ENCODE measurements at places on chromosomes 6 and 20. TPM values are rescaled to one million over a fixed set of nuclear protein-coding genes. Genes with fewer than 3 reads are reported as not detected.

Gene CTAGE9
- not detected for total RNA-seq

Gene TMEM244
- total RNA-seq = not detected

- H3K27me3 ChIP-seq = no peaks in the 10 kb centered on the region
- no peaks in the 10 kb centered on the region for H3K36me3 ChIP-seq
- DNase-seq = no peak
- peaks cover 24% of the 10 kb centered on the region for H3K4me1 ChIP-seq
- no peak overlapping the region for H3K4me3 ChIP-seq
These were observed 71.5 kb downstream of the PSMG4 start for GRCh38 chr6:3330199-3330598.

DNA sequence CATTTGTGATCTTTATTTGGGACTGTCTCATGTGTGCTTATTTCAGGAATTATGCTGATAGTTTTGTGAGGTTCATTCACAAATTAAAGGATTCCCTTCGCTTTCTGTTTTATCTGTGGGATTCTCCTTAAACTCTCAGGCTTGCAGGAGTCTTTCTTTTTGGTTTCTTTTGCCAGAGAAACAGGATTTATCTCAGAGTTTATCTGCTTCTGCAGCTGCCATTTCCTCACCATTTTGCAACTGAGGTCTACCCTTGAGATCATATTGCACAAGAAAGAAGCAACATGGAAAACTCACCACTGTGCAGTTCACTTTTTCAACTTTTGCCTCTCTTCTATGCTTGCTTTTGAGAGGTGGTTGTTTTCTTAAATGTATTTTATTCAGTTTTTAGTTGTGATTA lies 201.0 kb downstream of the PRL start:
- no peaks in the 10 kb centered on the region for H3K4me1 ChIP-seq
- H3K27ac ChIP-seq = no peak overlapping the region
- no peak overlapping the region for H3K4me3 ChIP-seq
- H3K36me3 ChIP-seq = no peaks in the 10 kb centered on the region
- no peaks in the 10 kb centered on the region for H3K27me3 ChIP-seq

Gene C20orf173
- total RNA-seq = not detected

GRCh38 chr20:52799130-52799529 lies 173.0 kb upstream of the TSHZ2 start:
- DNase-seq = no peak
- H3K27me3 ChIP-seq = no peaks in the 10 kb centered on the region
- no peaks in the 10 kb centered on the region for H3K4me1 ChIP-seq
- no peak overlapping the region for H3K4me3 ChIP-seq

DNA sequence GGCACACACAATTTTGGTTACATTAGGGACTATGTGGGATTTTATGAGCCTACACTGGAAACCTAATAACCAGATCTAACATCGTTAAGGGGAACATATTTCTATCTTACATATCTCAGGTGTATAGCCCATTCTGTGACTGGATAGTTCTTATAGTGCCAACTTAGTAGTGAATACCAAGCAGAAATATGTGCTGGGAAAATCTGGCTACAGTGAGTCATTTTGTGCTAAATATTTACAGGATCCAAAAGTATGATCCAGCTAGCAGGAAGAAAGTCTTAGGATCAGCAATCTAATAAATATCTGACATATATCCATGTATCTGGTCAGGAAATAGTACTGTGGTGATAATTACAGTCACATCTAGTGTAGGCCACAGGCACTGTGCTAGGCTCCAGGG lies 94.6 kb upstream of the INSM1 start:
- no peaks in the 10 kb centered on the region for H3K36me3 ChIP-seq
- no peaks in the 10 kb centered on the region for H3K27me3 ChIP-seq
- DNase-seq = no peak
- no peaks in the 10 kb centered on the region for H3K4me1 ChIP-seq

Gene FAXC
- total RNA-seq = 22.2 TPM

- no peak overlapping the region for H3K27ac ChIP-seq
- no peak overlapping the region for H3K4me3 ChIP-seq
- no peak for DNase-seq
- H3K4me1 ChIP-seq = no peaks in the 10 kb centered on the region
- no peaks in the 10 kb centered on the region for H3K36me3 ChIP-seq
These were observed 15.2 kb upstream of the CD83 start for GRCh38 chr6:14102383-14102782.

Gene PTK7
- total RNA-seq = 10.8 TPM

GRCh38 chr6:31568537-31568961 lies 3.5 kb upstream of the LTA start:
- H3K4me3 ChIP-seq = no peak overlapping the region
- H3K36me3 ChIP-seq = no peaks in the 10 kb centered on the region
- no peak for DNase-seq
- H3K27ac ChIP-seq = no peak overlapping the region

Gene ZNF831
- total RNA-seq = 0.71 TPM

Gene TRIM31
- not detected for total RNA-seq

- H3K4me3 ChIP-seq = no peak overlapping the region
- no peak overlapping the region for H3K27ac ChIP-seq
- no peak for DNase-seq
- no peaks in the 10 kb centered on the region for H3K27me3 ChIP-seq
- no peaks in the 10 kb centered on the region for H3K4me1 ChIP-seq
These were observed 91.4 kb downstream of the TAF4 start for GRCh38 chr20:61974357-61974665.

- no peak within 1 kb of the TSS for H3K4me3 ChIP-seq
- no peaks in the 10 kb centered on the region for H3K27me3 ChIP-seq
These were observed at the start of gene TRIM15 for GRCh38 chr6:30163090-30163917. TSS of gene TRIM15 (plus strand) at chr6:30163546. CDS start at chr6:30163685, 139 bp downstream.

- no peaks in the 10 kb centered on the region for H3K4me1 ChIP-seq
- no peaks in the 10 kb centered on the region for H3K36me3 ChIP-seq
- DNase-seq = no peak
- H3K4me3 ChIP-seq = no peak overlapping the region
These were observed 249.0 kb upstream of the OPRM1 start for GRCh38 chr6:153790048-153790447.

- peaks cover 3% of the 10 kb centered on the region for H3K36me3 ChIP-seq
- no peak overlapping the region for H3K27ac ChIP-seq
- no peak overlapping the region for H3K4me3 ChIP-seq
- H3K27me3 ChIP-seq = no peaks in the 10 kb centered on the region
These were observed 143.1 kb downstream of the STXBP5 start for GRCh38 chr6:147347179-147347881.

Gene SUMO4
- 2.1 TPM for total RNA-seq

DNA sequence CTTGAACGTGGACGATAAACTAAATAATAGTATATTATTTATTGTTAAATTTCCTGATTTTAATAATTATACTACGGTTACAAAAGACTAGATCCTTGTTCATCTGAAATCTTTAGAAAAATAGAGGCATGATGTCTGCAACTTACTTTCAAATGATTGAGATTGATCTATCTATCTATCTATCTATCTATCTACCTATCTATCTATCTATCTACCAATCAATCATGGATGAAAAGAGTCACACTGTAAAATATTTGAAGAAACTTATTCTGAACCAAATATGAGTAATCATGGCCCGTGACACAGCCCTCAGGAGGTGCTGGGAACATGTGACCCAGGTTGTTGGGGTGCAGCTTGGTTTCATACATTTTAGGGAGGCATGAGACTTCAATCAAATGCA lies 11.7 kb upstream of the BLCAP start:
- no peak overlapping the region for H3K4me3 ChIP-seq
- no peaks in the 10 kb centered on the region for H3K36me3 ChIP-seq
- no peaks in the 10 kb centered on the region for H3K27me3 ChIP-seq
- DNase-seq = no peak

- H3K4me3 ChIP-seq = no peak overlapping the region
- H3K4me1 ChIP-seq = peaks cover 6% of the 10 kb centered on the region
- H3K27ac ChIP-seq = no peak overlapping the region
- no peak for DNase-seq
These were observed 118.3 kb downstream of the KHDC1L start for GRCh38 chr6:73107016-73107415.

Measured in esophagus muscularis mucosa (tissue), 4 donors.